ENCODE measurements at places on chromosomes 13 and 19. TPM values are rescaled to one million over a fixed set of nuclear protein-coding genes. Genes with fewer than 3 reads are reported as not detected.

DNA sequence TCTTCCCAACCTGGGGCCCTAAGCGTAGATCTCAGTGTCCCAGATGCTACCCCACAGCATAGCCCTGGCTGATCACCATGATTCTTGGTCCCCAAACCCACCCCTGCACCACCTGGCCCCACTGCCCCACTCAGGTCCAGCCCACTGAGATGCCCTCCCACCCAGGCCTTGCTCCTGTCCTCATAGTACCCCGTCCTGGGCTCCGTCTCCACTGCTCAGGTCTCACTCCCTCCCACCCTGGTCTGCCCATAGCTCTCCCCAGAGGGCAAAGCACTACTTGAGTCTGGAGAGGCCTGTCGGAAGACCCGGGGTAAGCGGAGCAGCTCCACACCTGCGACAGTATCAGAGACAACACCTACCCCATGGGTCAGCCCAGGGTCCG, 35.8 kb upstream of the ISYNA1 start:
- no peak for DNase-seq

HCST gene
- not detected for total RNA-seq

DNA sequence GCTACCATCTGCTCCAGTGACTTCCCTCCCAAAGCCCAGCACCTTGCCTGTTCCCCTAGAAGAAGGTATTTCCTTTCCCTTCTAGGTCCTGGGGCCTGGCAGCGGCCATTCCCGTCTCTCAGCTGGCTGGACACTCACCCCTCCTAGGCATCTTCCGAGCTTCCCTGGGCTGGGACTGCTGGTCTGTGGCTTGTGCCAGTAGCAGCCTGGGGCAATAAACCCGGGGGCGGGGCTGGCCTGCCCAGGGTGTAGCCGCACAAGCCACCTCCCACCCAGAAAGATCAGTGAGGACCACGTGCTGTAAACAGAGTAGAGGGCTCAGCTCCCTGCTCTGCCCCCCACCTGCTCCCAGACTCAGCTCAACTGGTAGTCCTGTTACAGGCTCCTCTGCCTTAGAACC, 15.0 kb downstream of the LIPE start:
- DNase-seq = peak; percentile 58

DNA sequence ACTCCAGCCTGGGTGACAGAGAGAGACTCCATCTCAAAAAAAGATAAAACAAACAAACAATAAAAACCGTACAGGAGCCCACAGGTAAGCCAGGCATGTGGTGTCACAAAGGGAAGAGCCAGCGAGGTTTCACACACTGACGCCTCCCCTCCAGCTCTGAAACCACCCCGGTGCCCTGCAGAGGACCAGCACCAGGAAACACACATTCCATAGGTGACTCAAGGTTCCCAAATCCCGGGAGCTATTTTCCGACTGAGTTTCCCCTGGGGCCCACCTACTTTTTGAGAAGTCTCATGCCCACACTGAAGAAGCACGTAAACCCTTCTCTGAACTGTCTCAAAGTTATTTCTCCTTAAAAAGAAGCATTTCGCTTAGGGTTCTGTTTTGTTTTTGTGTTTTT, 40.3 kb downstream of the RHPN2 start:
- DNase-seq = no peak

DNA sequence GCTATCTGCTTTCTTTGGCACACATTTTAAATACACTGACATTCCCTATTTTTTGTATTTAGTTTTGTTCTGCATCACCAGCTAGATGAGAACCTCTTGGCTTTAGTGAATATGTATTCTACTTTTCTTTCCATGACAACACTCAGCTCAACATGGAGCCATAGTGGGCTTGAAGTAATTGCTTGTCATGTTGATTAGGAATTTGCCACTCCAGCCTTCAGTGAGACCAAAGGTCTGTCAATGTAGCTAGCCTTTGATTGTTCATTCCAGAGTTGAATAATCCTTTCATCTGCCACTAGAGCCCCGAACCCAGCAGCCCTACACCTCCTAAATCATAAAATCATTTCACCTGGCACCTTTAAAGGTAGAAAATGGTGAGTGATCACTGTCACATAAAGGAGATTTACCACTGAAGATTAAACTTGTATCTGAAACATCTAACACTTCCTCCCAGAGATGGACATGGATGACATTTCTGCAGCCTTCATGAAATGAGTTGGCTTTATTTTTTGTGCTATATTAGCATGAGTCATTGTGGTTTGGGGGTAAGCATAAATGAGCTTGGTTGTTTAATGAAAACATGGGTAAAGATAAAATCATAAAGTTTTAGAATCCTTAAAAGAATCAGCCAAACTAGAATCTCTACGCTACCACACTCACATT, 29.2 kb upstream of the GARRE1 start:
- no peak for DNase-seq

STX10 gene
- total RNA-seq = 20.3 TPM

DNA sequence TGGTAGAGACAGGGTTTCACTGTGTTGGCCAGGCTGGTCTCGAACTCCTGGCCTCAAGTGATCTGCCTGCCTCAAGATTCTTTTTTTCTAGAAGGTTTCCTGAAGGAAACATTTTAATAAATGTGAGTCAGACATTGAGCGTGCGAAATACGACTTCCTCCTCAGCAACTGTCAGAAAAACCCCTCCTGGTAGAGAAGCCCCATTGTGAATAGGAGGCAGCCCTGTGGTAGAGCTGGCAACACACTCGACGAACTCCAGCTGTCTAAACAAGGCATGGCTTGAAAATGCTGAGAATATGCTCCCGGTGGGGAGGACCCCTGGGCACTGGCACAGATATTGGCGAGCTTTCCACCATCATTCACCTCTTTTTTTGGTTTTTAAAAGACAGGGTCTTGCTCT, 9.8 kb downstream of the ZNF333 start:
- no peak for DNase-seq

DNA sequence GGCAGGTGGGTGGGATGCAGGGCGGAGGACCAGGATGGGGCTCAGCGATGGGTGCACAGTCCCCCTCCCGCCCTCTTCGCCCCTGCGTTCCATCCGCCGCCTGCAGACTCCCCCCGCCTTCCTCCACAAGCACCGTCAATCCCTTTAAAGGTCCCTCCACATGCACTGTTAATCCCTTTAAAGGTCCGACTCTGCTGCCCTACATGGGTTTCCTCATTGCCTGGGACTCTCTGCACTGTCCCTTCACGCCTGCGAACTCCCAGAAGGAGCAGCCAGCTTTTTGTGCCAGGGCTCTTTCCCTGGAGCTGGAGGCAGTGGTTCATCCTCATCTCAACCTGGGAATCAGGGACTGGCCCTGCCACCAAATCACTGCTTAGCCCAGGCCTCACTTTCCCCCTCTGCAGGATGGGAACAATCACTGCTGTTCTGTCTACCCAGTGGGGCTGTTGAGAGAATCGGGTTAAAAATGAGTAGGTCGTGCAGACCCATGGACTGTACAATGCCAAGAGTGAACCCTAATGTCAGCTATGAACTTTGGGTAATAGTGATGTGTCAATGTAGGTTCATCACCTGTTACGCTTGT, 20.4 kb downstream of the ZNF574 start:
- no peak for DNase-seq

DNA sequence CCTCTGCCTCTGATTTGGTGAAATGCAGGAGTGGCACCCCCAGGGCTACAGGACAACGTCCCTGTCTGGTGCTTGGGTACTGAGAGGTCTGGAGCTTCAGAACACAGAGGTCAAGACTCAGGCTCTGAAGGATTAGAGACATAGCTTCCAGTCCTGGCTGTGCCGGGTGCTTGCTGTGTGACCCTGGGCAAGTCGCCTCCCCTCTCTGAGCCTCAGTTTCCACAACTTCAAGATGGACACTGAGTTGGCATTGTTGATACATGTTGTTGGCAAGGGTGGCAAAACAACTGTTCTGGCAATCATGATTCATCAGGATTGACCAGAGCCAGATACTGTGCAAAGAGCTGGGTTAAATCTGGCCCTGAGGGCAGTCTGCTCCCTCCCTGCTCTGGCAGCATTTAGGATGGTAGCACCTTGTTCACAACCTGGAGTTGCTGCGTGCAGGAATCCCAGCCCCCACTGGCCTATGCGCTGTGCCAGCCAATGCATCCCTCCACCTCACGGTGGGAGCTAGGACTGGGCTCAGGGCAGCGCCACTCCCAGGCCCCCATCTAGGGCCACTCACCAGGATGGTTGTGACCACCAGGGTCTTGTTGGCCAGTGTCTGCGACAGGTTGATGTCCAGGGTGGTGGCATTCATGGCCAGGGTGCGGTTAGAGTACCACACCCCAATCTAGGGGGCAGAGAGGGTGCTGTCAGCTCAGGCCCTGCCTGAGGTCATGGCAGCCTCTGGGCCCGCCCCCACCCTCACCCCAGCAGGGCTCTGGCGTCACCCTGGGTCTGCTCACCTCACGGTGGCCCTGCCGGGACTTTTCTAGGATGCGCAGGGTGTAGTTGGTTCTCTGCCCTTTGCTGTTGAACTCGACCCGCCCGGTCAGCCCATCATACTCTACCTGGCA, 16.7 kb downstream of the GRIK5 start:
- no peak for DNase-seq

Data from occipital lobe (tissue), 3 donors.